ENCODE measurements at places on chromosomes 2 and 18.

- DNase-seq: no peak
Measured at GRCh38 chr2:219517954-219518778, 3.9 kb downstream of the ASIC4 start.

- no peak for DNase-seq
Measured at GRCh38 chr2:62467475-62468321, 38.3 kb downstream of the TMEM17 start.

- peak; percentile 47 for DNase-seq
Measured at GRCh38 chr18:68837665-68838451, 40.0 kb downstream of the CCDC102B start.

- DNase-seq: no peak
Measured at GRCh38 chr2:171479154-171479814, 43.0 kb upstream of the CYBRD1 start.

GRCh38 chr2:60475123-60475830 lies 78.2 kb downstream of the BCL11A start:
- no peak for DNase-seq

GRCh38 chr2:68845043-68845442 lies 26.2 kb downstream of the BMP10 start:
- no peak for DNase-seq

DNA sequence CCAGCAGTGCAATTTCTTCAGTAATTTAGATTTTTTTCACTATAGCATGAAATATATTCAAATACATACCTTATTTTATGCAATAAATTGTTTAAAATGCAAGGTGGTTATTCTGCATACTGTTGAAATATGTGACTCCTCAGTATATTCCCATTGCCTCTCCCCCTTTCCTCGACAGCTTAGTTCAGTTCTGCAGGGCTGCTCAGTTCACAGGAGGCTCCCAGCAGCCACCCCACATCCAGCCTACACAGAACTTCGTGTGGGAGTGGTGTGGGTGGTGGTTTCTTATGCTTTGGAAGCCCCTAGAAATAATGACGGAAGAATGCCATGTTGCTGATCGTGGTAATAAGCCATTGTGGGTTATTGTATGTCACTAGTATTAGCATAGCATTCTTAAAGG lies 79.7 kb downstream of the FAM210A start:
- DNase-seq: no peak

DNA sequence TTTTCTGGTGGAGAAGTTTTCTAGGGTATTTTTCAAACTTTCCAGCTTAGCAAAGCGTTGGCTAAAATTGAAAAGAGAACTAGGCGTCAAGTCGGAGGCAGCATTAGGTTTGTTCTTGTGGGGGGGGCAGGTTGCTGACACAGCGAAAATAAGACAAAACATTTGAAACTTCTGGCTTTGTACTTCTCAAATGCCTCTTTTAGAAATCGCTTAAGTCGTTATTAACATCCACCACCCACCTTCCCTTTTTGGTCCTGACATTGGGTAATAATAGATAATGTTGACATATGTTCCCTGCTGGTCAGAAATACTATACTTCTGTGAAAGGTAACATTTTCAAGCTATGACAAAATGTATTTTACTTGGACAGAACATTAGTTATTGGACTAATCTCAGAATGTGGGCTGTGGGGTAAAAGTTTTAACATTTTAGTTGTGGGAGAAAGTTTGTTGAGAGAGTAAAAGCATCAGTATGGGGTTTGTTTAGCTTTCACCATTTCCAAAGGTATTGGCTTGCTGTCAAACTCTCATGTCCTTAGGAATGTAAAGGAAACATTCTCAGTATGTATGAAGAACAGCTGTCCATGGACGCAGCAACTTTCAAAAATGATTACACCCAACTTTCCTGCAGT lies 88.1 kb upstream of the ZEB2 start:
- DNase-seq: no peak

- DNase-seq: peak; percentile 44
Measured at GRCh38 chr2:188450732-188451483, 159.2 kb downstream of the GULP1 start.

GRCh38 chr2:192267484-192267883 lies 72.8 kb upstream of the TMEFF2 start:
- peak; percentile 21 for DNase-seq

- no peak for DNase-seq
Measured at GRCh38 chr18:47877892-47878291, 52.6 kb downstream of the SMAD2 start.

DNA sequence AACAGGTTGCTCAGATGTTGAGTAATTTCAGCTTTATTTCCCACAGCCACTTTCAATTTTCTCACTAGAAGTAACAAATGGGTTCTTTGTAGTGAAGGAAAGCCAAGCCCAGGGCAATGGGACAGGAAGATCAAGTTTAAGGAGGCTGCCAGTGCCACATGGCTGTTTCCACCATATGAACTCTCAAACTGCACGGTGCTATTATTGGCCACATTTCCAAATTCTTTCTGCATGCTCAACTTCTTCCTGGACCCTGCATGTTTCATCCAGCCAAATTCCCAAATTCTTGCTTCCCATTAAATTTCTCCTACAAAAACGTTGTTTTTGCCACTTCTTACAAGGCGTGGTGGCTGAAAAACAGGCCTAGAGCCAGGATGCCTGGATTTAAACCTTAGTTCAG lies 193.3 kb upstream of the SPHKAP start:
- DNase-seq: no peak

DNA sequence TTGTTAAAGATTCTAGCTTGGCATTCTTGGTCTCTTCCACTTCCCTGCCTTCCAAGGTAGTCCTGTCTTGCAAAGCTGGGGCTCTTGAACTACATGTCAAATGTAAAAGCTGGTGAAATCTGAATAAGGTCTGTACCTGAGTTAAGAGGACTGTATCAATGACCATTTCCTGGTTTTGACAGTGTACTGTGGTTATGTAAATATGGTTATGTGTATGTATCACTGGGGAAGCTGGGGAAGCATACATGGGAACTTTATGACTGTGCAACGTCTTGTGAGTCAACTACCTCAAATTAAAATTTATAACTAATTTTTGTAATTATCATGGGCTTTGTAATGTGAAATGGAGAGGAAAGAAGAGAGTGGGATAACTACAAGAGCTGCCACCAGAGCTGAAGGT lies 81.7 kb downstream of the COL4A4 start:
- no peak for DNase-seq

GRCh38 chr2:55865096-55865835 lies 58.3 kb downstream of the EFEMP1 start:
- no peak for DNase-seq

DNA sequence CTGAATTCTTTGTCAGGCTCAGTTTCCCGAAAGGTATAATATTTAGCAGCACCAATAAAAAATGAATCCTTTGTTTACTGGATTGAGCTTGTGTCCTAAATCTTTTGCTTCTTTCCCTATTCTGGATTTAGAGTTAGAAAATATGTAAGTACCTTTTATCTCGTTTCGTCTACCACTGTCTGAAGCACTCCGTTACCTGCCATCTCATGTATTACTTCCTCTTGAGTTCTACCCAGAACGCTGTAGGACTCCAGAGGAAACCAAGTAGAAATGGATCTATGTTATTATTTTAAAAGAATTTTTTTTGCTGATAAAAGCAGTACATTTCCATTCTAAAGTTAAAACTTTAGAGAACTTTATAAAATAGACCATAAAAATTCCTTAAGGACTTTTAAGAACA lies 13.5 kb downstream of the ANKRD12 start:
- DNase-seq: no peak

DNA sequence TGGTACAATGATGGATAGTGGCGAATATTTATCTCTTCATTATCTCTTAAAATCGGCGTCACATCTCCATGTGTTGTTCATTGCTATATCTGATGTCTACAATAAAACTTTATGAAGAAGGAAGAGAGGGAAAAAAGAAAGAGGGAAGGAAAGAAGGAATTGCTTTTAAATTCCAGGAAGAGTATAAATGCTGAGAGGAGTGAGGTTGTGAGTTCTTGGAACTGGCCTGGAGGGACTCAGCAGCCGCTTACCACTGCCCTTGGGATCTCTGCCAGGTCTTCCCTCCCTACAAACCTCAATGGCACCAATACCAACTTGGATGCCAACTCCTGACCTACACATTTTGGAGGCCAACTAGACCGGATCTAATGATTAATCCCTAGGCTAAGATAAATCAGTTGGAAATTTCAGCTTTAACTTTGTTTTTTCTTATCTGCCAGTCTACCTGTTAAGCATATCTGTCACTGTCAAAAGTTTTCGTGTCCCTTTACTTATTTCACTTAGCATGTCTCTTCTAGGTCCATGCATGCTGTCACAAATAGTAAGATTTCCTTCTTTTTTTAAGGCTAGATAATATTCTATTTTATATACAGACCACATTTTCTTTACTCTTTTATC lies 9.8 kb downstream of the SCN9A start:
- no peak for DNase-seq

- no peak for DNase-seq
Measured at GRCh38 chr2:30511122-30512083, 64.4 kb downstream of the LCLAT1 start.

- no peak for DNase-seq
Measured at GRCh38 chr2:16604236-16604635, 61.4 kb downstream of the CYRIA start.

- no peak for DNase-seq
Measured at GRCh38 chr2:240398661-240399267, 36.7 kb upstream of the GPC1 start.

- no peak for DNase-seq
Measured at GRCh38 chr2:88053296-88053695, 2.3 kb downstream of the KRCC1 start.

DNA sequence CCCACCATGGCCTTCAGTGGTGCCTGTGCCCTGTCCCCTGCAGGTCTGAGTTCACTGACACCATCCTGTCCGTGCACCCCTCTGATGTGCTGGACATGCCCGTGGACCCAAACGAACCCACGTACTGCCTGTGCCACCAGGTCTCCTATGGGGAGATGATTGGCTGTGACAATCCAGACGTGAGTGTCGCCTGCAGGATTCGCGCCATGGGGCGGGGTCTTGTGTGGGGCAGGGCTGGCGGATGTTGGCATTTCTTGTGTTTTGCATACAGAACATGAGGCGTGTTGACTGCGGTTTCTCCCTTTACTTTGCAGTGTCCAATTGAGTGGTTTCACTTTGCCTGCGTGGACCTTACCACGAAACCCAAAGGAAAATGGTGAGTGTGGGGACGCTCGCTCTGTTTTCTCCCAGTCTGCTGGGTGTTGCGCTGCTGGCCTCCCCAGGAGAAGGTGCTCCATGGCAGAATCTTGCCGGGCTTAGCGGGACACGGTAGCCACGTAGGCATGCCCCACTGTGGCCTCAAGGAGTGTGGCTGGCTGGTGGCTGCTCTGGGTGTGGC lies 11.5 kb upstream of the D2HGDH start:
- no peak for DNase-seq

DNA sequence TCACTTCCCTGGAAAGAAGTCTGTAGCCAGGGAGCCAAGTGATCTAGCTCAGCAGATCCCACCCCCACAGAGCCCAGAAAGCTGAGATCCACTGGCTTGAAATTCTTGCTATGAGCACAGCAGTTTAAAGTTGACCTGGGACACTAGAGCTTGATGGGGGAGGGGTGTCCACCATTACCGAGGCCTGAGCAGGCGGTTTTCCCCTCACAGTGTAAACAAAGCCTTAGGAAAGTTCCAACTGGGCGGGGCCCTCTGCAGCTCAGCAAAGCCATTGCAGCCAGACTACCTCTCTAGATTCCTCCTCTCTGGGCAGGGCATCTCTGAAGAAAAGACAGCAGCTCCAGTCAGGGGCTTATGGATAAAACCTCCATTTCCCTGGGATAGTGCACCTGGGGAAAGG lies 887.2 kb upstream of the LRATD1 start:
- DNase-seq: no peak

DNA sequence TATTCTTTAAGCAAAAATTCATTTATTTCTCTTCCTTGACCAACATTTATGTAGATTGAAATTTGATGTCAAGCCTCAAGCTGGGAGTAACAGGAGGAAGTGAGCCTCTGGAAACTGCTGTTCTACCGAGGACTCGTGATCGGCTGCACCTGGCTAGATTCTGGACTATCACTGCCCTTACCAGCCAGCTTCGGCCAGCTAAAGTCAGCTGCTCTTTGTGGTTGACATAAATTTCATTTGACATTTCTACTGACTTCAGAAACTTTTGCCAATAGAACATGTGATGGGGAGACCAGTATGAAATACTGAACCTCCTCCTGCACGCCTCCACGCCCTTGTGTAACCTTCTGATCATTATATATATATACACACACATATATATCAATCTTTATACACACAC lies 74.2 kb upstream of the RGPD5 start:
- no peak for DNase-seq

DNA sequence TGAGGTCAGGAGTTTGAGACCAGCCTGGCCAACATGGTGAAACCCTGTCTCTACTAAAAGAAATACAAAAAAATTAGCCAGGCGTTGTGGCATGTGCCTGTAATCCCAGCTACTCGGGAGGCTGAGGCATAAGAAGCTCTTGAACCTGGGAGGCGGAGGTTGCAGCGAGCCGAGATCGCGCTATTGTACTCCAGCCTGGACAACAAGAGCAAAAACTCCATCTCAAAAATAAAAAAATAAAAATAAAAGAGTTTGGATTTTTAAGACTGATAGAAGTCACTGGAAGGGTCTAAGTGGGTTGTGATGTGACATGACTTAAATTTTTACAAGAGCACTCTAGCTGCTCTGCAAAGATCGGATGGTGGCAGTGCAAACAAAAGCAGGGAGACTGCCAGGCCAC lies 15.9 kb downstream of the KCNK3 start:
- no peak for DNase-seq

GRCh38 chr2:240365971-240366471 lies 69.4 kb upstream of the GPC1 start:
- DNase-seq: no peak

DNA sequence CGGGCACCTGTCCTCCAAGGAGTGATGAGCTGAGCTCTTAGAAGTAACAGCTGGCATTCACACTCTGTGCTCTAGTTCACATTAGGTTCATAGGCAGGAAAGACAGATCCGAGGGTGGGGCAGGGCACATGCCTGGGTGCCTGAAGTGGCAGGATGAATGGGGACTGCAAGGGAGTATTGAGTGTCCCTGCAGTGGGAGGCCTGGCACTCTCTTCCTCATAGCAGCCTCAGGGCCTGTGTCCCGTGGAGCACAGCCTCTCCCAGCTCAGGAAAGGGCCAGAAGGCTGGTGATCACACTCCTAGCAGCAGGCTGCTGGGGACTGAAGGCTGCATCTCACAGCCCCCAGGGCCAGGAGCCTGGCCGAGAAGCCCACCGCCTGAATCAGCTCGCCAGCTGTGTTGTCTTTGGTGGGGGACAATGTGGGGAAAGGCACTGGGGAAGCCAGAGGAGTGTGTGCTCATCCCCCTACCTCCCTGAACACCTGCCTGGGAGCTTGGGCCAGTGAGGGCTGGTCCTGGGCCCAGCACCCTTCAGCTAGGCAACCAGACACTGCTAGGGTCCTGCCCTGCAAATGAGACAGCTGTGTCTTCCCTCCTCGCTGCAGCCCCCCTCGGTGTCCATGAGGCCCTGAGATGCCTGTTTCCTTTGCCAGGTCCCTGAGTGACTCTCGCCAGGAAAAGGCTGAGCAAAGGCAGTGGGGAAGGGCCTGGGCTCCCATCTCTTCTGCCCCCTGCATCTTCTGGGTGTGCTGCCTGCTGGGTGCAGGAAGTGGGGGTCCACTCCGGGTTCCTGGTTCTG lies 48.2 kb upstream of the HS6ST1 start:
- no peak for DNase-seq

Data from HFF-Myc (cell line).